Activated CD4-positive, alpha-beta T cell treated with anti-CD3 and anti-CD28 coated beads for 48 hours (primary cell): ENCODE measurements at places on chromosomes 1 and 21.

DNA sequence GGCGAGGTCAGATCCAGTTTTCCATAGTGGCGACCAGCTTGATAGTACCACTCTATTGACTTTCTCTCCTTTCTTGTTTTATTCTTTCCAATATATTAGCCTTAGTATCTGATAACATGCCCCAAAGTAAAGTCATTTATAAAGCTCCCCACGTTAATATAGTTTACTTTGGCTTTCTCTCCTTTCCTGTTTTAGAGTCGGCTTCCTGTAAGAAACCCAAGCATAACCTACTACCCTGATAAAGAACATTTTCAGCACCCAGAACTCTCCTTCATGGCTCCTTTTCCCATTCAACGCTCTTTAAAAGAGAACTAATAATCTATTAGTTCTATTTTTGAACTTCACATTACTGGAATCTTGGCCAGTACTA is 23.7 kb downstream of the CD1D start:
- DNase-seq: no peak

DNA sequence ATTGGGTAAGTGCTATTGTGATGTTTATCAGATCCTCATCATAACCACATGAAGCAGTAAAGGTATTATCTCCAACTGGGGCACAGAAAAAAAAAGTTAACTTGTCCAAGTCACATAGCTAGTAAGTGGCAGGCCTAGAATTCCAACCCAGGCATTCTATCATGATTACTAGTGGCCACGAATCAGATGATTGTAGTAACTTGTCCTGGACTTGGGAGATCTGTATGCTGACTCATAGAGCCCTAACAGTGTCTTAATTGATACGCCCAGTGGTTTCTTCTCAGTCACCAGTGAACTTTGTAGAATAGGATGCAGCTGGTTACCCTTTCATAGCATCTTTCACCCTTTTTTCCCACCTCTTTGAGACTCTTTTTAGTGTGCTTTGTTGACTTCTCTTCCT is 91.1 kb upstream of the UBE2U start:
- DNase-seq: no peak

GRCh38 chr1:6969106-6969505 is 183.9 kb downstream of the CAMTA1 start:
- peak; percentile 53 for DNase-seq

- DNase-seq: no peak
These were observed 70.0 kb upstream of the KCNJ15 start for GRCh38 chr21:38186661-38187270.

GRCh38 chr1:241086686-241087085 is 270.3 kb downstream of the RGS7 start:
- no peak for DNase-seq

GRCh38 chr1:87869567-87869966 is 540.9 kb downstream of the LMO4 start:
- DNase-seq: no peak

- DNase-seq: no peak
These were observed 2.4 kb downstream of the EPS15 start for GRCh38 chr1:51516649-51517158.

- DNase-seq: no peak
These were observed 138.1 kb downstream of the NR5A2 start for GRCh38 chr1:200165493-200166220.
